T-helper 2 cell treated with Interferon-gamma antibody and Interleukin-4, amounts not matched to agents 100 ng/mL and 5 ng/mL, for 36 hours (primary cell): ENCODE measurements at places on chromosomes 12 and 14. TPM values are rescaled to one million over a fixed set of nuclear protein-coding genes. Genes with fewer than 3 reads are reported as not detected.

The GLI1 gene
- 1.8 and 2.2 TPM in 2 replicates for total RNA-seq

The COL2A1 gene
- total RNA-seq = 0.32 TPM in 1 of 2 replicates, not detected in the other

The GTF2H3 gene
- 45.4 and 49.6 TPM in 2 replicates for total RNA-seq

The LRP1 gene
- 0.57 and 0.91 TPM in 2 replicates for total RNA-seq

The KIF26A gene
- total RNA-seq = 0.45 and 0.55 TPM in 2 replicates

The IAPP gene
- not detected in 2 replicates for total RNA-seq

The LMO3 gene
- total RNA-seq = not detected in 2 replicates

The E2F7 gene
- 19.6 and 21.0 TPM in 2 replicates for total RNA-seq

The KRT80 gene
- total RNA-seq = not detected in 2 replicates

The ASPG gene
- not detected in 2 replicates for total RNA-seq

The TMEM106C gene
- total RNA-seq = 161 and 164 TPM in 2 replicates
